ENCODE measurements at places on chromosomes 16 and 17.

DNA sequence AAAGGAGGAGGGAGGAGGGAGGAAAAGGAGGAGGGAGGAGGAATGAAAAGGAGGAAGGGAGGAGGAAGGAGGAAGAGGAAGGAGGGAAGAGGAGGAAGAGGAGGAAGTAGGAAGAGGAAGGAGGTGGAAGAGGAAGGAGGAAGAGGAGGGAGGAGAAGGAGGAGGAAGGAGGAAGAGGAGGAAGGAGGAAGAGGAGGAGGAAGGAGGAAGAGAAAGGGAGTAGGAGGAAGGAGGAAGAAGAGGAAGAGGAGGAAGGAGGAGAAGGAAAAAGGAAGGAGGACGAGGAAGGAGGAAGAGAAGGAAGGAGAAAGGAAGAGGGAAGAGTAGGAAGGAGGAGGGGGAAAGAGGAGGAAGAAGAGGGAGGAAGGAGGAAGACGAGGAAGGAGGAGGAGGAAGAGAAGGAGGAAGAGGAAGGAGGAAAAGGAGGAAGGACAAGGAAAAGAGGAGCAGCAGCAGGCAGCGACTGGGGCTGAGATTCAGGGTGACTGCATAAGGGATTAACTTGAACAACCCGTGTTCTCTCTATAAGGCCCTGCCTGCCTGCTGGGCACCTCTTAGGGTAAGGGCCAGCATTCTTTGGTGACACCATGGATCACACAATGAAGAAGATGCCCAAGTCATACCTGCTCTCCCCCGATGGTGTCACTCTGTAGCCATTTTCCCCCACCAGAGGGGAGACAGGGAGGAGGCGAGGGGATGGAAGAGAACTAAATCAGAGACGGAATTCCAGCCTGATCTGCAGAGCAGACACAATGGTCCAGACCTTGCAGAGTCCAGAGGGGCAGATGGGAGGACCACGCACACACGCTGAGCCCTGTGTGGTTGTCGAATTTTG, 1.4 kb upstream of the IL34 start:
- no peak for DNase-seq

GRCh38 chr16:2512735-2513404, 882 bp upstream of the ATP6V0C start:
- DNase-seq = peak; percentile 41

DNA sequence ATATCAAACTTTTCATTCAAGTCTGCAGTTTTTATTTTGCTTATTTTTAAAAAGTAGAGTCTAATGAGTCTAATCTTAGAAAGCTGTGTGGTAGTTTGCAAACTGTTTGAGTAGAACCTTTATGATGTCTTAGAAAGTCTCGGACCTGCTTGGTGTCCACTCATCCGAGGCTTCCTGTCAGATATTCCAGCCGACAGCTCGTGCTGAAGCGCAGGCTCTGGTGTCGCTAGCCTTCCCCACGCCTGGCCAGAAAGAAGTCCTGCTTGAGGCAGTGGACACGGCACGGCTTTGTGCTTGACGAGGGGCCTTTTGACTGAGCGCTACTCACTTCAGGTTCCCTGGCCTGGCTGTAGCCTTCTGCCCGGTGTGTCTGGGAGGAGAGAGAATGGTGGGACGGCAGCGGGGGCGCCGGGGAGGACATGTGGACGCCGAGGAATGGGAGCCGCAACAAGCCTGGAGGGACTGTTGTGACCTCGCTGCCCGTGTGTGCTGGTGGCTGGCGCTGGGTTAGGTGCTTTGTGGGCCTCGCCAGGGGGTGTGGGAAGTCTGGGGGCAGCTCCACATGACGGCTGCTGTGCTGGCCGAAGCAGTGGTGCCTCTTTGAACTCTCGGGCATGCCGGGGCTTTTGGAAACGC, 33.5 kb downstream of the BANP start:
- DNase-seq = no peak

- no peak for DNase-seq
Measured at GRCh38 chr17:82795615-82796014, 43.8 kb downstream of the TBCD start.

DNA sequence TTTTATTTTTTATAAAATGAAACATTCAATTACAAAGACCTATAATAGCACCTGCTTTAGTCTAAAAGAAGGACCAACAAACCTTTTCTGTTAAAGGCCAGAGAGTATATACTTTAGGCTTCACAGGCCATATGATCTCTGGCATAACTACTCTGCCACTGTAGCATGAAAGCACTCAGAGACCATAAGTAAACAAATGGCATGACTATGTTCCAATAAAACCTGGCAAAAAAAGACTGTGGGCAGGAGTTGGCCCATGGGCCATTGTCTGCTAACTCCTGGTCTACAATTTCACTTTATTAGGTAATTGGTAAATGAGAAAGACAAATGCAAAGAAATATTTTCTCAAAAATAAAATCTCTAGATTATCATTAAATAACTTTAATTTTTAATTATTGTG, 14.9 kb downstream of the CEP112 start:
- no peak for DNase-seq

DNA sequence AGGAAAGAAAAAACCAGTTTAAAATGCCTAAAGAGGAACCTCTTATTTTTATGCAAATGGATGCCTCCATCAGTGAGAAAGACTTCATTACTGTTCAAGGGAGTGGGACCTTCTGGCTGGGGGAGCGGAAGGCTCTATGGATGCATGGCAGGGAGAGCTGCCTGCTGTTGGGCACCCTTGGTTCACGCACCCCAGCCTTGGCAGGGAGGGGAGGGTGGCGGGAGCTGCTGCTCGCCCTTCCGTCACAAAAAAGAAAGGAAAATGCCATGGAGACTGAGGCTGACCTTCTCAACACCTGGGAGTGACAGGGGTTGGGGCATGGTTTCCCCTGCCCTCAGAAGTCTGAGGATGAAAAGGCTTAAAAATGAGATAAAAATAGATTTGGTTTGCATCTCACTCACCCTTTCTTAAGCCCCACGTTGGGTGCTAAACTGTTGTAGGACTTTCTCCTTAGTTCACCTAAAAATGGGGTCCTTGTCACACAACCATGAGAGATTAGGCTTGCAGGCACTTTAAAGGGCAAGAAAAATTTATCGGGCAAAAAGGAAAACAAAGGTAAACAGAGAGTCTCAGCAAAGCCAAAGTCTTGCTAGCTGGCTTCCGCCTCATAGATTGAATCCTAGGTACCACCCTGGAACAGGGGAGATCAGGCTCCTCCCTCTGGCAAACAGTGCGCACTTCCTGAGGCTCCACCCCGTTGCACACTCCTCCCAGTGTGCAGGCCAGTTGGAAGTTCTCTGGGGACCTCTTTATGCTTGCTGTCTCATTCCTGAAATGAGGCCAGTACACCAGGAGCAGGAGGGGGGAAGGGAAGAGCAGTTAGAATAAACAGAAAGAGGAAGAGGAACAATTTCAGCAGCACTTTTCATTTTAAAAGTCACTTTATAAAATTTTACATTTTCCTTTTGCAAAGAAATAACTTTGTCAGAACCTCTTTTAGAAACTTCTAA, 31.6 kb downstream of the PHKB start:
- DNase-seq = peak; percentile 24

DNA sequence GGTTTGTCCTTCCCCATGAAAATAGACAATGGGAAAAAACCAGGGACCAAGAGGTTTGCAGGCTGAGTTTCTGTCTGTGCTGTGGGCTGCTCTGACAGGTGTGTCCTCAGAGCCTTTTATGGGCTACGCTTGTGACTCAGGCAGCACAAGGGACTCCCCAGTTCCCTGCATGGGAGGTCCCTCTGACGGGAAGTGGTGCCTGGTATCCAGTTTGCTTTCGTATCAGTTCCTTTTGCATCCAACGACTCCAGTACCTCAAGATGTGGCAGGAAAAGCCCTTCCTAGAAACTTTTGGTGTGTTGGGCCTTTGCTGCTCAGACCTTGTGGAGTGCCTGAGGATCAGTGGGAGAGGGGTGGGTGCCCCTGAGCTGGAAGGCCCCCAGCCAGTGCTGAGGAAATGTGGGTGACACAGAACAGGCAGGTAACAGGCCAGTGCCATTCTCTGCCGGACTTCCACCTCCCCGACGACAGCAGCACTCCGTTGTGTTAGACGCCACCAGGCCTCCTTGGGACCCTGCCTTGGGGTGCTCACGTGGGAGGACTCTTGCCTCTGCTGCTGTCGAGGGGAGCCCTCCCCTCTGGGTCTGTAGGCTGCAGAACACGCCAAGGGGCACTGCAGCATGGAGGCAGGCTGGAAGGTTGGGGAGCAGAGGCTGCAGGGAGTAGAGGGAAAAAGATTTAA, 38.4 kb upstream of the IRF8 start:
- DNase-seq = peak; percentile 12

- DNase-seq = no peak
Measured at GRCh38 chr16:85391175-85391707, 221.9 kb upstream of the GSE1 start.

- DNase-seq = no peak
Measured at GRCh38 chr16:67088551-67088950, 21.2 kb upstream of the PHAF1 start.

Data from CD4-positive, alpha-beta T cell treated with Interferon alpha-2 for 1 hour (primary cell).